Inflammatory macrophage treated with lipopolysaccharide for 4 hours (primary cell): ENCODE measurements at places on chromosomes 13 and 19.

DNA sequence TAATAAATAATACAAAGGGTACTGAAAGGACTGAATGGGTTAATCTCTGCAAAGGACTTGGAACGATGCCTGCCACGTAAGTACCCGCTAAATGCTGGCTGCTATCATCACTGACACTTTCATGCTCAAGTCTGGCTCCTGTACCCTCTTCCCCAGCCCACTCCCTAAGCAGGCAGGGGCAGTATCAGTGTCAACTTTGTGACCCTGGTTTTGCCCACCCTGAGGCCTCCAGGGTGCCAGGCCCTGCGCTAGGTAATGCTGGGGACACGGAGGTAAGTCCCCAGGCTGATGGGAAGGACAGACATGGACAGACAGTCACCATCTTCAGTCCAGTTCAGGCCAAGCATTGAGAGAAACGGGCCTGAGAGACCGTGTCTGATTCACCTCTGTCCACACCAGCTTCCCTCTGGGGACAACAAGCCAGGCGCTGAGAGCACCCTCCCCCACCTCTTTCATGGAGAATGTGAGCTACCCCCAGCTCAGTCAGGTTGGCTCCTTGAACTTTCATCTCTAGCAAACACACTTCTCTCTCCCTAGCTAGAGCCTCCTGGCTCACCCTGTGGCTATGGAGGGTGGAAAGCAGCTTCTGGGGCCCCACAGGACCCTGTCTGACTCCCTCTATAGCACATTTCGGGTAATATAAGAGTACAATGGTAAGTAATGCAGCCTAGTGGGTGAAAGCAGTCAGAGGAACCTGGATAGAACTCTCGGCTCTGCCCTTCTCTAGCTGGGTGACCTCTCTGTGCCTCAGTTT, 800 bp downstream of the ETFB start:
- DNase-seq, result peak; percentile 27

DNA sequence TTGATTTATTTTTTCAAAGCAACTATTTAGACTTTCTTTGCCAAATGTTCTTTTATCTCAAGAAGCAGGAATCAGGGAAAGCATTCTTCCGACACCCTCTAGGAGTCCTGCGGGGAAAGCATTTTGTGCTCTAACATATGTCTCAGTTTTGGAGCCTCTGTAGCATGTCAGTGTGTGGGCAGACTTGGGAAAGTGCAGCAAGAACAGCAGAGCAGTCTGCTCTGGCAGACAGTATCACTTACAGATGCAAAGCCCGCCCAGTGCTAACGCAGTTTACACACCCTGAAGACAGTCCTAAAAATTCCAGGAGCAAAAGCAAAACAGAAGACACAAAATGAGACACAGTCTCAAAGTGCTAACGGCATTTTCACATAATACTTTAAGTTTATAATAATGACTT, 393.5 kb downstream of the KLF12 start:
- no peak for DNase-seq

GRCh38 chr19:21638776-21639175, 128.6 kb downstream of the ZNF100 start:
- DNase-seq, result no peak

- DNase-seq, result no peak
Measured at GRCh38 chr19:7326105-7326877, 22.4 kb upstream of the ARHGEF18 start.

DNA sequence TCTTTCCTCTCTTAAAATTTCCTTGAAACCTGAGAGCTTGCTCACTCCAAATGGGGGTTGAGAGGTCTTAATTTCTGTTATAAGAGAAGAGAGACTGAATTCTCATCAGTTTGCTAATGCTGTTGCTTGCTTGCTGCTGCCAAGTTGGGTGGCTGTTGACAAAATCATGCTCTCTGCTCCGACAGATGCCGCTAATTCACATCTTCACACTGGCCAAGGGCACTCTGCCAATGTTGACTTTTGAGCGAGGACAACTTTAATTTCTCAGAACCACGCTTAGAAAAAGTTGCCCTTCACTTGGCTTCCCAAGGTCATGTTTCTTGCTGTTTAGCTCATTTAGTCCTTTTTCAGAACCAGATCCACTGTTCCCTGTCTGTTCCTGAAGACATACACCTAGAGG, 402.9 kb downstream of the HS6ST3 start:
- DNase-seq, result no peak

DNA sequence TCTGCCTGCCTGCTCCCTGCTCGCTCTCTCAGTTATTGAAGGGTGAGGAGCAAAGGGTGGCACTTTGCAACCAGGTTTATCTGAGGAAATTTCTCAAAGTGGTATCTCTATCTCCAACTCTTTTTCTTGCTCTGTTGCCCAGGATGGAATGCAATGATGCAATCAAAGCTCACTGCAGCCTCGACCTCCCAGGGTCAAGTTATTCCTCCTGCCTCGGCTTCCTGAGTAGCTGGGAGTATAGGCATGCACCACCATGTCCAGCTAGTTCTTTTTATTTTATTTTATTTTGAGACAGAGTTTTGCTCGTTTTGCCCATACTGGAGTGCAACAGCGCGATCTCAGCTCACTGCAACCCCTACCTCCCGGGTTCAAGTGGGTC, 4.9 kb downstream of the ACTMAP start:
- DNase-seq, result no peak

- DNase-seq, result peak; percentile 56
Measured at GRCh38 chr13:29594303-29594709, 1.2 kb downstream of the SLC7A1 start.

DNA sequence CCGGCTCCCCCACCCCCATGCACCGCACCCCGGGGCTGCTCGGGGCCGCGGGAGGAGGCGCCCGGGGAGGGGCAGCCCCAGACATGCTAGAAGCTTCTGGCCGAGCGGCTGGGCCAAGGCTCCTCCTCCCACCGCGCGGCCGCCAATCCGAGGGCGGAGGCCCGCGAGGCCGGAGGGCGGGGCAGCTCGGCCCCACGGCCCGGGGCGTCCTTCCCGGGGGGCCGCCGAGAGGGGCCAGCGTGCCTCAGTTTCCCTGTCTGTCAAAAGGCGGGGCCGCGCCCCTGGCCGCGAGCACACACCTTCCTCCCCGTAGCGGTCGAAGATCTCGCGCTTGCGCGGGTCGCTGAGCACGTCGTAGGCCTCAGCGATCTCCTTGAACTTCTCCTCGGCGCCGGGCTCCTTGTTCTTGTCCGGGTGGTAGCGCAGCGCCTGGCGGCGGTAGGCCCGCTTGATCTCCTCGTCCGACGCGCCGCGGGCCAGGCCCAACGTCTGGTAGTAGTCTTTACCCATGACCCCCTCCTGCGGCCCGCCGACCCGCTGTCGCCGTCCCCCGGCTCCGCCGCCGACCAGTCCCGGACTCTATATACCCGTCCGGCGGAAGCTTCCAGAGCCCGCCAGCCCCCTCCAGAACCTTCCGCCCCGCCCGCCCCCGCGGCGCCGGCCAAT, at the start of gene DNAJB1:
DNAJB1 (minus strand) TSS at position 558 of the 666 bp plus-strand sequence; CDS start at position 510, 48 bp downstream.
- peak; percentile 83 for DNase-seq

- no peak for DNase-seq
Measured at GRCh38 chr13:39840201-39840600, 184.7 kb downstream of the COG6 start.
